ENCODE measurements at places on chromosomes 6 and 20. TPM values are rescaled to one million over a fixed set of nuclear protein-coding genes. Genes with fewer than 3 reads are reported as not detected.

DNA sequence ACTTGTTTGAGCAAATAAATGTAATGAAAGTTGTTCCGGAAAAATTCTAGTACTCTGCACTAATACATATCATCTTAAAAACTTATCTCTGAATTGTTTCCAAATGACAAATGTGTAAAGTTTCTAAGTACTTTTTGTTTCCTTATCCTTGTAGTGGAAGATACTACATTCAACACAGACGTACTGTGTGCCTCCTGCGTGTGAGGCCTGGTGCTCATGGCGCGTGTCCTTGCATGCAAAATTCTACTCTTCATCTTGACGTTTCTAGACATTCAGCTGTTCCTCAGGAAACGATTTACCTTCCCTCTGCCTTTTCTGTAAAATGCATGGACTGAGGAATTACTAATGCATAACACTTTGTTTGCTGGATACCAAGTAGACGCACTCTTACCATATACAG lies 11.5 kb downstream of the DLL1 start:
- no peak for DNase-seq

CALHM4 gene
- not detected for total RNA-seq

- DNase-seq, result no peak
Observed at GRCh38 chr6:65566117-65566516, 140.9 kb downstream of the EYS start.

DNA sequence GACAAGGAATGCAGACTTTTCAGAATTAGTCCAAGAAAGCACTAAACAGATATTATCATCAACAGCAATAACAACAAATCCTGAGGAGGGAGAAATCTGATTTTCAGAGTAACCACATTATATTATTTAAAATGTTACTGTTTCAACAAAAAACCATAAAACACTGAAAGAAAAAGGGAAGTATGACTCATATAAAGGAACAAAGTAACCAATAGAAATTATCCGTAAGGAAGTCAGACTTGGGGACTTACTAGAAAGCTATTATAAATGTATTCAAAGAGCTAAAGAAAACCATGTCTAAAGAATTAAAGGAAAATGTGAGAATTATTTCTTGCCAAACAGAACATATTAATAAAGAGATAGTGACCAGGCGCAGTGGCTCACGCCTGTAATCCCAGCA lies 98.1 kb downstream of the MYLK4 start:
- DNase-seq, result no peak

- no peak for DNase-seq
Observed at GRCh38 chr6:69792292-69792691, 4.5 kb downstream of the LMBRD1 start.

FUT9 gene
- not detected for total RNA-seq

EPHA7 gene
- 59.0 TPM for total RNA-seq

DNA sequence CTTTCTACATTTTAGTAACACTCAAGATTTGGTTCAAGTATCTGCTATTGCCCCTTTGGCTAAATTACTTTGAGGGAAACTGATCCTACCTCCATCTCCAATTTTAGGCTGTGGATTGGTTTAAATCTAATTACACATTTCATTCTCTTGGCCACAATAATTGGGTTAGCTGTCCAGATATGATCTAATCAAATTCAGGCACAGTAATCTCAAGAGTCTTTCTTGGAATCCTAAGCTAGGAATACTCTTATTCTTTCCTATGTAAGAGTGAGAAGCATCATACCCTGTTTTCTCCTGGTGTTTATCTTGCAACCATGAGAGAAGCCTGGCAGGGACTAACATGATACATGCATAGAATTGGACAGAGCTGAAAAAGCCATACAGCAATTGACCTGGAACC lies 300.4 kb upstream of the MARCKS start:
- no peak for DNase-seq

GRCh38 chr20:45341939-45342854 lies 6.0 kb downstream of the SDC4 start:
- peak; percentile 70 for DNase-seq

DSP gene
- total RNA-seq, result 362 TPM

GLO1 gene
- total RNA-seq, result 139 TPM

DNA sequence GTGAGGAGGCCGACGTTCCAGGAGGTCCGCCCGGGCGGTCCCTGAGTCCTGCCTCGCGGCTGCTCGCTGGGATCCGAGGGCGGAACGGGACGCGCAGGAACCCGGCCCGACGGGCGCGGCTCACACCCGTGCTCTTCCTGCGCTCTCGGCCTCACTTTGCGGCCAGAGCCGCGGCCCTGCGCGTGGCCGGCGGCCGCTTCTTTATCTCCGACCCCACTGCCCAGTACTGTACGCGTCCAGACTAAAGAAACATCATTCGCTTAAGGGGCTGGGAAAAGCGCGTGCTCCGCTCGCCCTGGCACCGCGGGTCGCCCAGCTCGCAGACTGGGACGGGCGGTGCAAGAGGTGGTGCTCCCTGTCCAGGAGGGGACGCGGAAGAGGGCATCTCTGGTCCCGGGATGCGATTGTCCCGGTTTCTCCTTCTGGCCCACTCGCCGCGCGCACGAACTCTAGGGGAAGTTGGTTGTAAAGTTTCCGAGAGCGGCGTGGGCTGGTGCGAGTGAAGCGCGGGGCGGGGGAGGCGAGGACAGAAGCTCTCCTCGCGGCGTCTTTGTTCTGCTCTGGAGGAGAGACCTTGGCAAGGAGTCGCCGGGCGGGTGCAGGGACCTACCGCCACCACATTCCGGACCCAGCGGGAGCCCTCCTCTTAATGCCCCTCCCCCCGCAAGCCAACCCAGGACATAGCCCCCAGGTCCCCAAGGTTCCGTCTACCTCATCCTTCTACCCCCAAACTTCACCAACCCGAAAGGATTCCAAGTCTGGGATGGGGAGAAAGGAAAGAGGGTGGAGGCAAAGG lies 71.0 kb downstream of the SOX4 start:
- peak; percentile 41 for DNase-seq

PPP1R11 gene
- total RNA-seq, result 38.3 TPM

DNA sequence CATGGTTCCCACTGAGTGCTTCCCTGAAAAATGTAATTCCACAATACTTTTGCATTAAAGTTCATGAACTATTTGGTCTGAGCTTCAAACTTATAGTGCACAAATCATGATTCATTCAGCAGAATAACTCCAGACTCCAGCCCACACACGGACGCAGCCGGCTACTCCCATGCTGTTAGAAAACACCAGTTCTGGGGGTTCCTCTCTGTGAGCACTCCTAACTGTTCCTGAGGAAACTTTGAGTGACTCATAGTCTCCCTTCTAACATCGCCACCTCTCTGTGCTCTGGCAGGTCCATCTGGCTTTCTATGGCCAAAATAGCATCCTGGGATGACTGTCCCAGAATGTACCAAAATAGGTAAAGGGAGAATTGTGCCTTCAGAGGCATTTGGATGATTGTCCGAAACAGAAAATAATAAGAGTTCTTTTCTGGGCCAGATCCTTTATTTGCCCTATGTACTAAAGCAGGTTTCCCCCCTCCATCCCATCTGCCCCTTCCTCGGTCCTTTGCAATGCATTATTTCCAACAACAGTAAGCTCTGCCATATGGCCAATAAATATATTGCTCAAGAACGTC lies 32.3 kb upstream of the LY86 start:
- DNase-seq, result no peak

DNA sequence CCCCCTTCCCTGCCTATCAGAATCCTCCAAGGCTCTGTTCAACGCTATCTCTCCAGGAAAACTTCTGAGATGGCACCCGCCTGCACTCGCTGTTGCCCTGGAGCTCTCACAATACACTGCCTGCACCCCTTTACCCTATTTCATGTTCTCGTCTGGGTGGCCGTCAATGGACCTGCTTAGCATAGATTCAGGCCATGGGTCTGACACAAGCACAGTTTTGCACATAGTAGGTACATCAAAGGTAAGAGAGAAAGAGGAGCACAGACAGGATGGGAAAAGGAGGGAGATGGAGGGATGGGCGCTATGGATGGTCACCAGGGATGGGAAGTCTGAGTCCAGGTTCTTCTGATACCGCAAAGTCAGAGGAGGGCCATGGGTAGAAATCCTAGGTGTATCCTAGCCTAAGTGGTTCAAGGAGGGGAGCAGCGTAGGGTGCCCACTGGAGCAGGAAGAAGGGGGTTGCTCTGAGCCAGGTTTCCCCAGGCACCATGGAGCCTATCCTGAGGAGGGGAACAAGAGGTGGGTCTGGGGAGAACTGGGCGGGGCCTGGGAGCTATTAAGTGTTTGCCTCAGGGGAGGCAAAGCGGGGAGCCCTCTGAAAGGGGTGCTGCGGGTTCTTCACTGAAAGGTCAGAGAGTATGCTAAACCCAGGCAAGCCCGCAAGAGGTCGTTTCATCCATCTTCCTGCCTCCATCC lies 89.3 kb downstream of the MRPL14 start:
- no peak for DNase-seq

DNA sequence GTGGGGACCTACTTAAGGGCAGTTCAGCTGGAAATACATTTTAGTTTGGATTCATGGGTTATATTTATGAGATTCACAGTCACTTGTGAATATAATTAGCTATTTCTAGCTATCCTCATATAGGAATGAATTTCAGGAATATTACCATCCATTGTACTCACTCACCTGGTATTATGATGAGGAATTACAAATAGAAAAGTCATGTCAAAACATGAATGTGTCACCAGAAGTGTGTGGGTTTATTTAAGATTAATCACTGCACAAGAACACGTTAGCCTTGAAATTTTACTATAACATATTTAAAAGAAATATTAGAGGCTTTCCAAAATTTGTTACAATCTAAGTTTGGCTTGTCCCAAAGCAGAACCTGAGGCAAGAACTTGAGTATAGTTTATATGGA lies 510.5 kb downstream of the PHF3 start:
- no peak for DNase-seq

DNA sequence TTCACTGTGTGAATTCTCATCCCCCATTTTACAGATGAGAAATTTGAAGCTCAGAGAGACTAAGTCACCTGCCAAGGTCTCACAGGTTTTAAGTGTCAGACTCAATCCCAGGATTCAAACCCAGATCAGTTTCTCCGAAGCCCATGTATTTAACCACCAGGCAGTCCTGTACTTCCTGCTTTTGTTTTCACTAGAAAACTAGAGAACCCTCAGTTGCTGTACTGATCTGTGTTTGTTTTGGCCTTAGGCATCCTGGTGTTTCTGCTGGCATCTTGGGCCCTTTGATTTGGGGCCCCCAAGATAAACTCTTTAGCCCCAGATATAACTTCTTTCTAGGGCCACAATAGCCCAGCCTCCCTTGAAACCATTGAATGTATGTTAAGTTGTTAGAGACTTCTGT lies 36.5 kb downstream of the PPP1R16B start:
- no peak for DNase-seq

METTL24 gene
- 8.4 TPM for total RNA-seq

DNA sequence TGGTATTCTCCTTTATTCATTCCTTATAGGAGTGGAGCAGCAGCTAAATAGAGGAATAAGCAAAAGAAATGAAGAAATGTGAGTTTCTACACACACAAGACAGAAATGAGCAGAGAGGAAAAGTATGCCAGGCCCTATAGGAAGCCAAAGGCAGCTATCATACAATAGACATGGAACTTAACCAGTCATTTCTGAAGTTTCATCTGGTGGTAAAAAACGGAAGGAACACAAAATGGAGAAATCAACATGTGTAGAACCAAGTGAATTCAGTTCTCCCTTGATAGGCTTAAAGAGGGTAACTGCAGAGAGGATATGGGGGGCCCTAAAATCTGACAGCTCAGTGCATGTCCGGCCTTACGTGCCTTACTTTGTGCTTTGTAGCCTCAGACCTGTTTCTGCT lies 44.6 kb downstream of the TSBP1 start:
- no peak for DNase-seq

BPIFB4 gene
- total RNA-seq, result not detected

DNA sequence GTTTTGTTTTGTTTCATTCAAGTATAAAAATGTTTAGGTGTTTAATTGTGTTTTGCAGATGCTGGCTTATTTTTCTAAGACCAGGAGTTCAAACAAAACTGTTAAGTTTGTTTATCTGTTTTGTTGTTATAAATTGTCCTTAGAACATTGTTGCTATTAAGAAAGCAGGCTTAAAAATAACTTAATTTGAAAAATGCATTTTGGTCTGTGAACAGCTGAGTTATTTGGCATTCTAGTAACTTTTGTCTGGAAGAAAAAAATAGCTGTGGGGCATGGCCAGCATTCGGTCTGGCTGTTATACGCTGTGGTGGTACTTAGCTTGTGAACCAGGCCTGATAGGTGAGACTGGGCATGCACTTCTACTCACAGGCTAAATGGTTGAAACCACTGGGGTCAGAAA lies 37.8 kb downstream of the SLX4IP start:
- DNase-seq, result no peak

DNA sequence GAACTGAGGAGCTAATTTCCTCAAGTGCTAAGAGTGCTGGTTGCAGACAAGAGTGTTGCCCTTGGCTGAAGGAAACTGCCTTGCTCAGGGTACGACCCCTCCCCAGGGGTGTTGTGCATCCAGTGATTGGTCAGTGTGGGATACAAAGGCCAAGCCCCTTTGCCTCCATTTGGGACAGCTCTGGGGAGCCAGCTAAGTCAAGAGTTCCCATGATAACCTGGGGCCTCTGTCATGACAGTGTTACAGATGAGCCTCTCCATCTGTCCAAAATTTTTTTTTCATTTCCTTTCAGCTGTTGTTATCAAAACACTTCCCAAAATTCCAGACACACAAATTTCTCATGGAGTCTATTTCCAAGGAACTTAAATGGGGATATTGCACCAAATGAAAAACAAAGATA lies 93.3 kb downstream of the HS3ST5 start:
- DNase-seq, result no peak

TINAG gene
- total RNA-seq, result not detected

- no peak for DNase-seq
Observed at GRCh38 chr6:151695156-151695555, 112.3 kb upstream of the ESR1 start.

CRISP2 gene
- total RNA-seq, result not detected

GRCh38 chr20:41085606-41086005 lies 51.7 kb upstream of the PLCG1 start:
- DNase-seq, result no peak

CPXM1 gene
- 129 TPM for total RNA-seq

GRCh38 chr6:33977606-33978411 lies 168.1 kb downstream of the GRM4 start:
- no peak for DNase-seq

AVP gene
- total RNA-seq, result not detected

IYD gene
- not detected for total RNA-seq

- DNase-seq, result no peak
Observed at GRCh38 chr20:57911512-57912226, 201.9 kb upstream of the PMEPA1 start.

ZC2HC1B gene
- total RNA-seq, result not detected

FHL5 gene
- total RNA-seq, result not detected
